Hair follicular keratinocyte (primary cell): ENCODE measurements at places on chromosomes 7 and 10. TPM values are rescaled to one million over a fixed set of nuclear protein-coding genes. Genes with fewer than 3 reads are reported as not detected.

The HTR5A gene
- total RNA-seq = not detected in 2 replicates

The RSU1 gene
- total RNA-seq = 55.0 and 62.7 TPM in 2 replicates

The SLC13A1 gene
- total RNA-seq = not detected in 2 replicates

The ANKRD30A gene
- total RNA-seq = not detected in 2 replicates

The FFAR4 gene
- total RNA-seq = not detected in 2 replicates

The NUP205 gene
- total RNA-seq = 58.7 and 68.3 TPM in 2 replicates

The SERPINE1 gene
- total RNA-seq = 244 and 431 TPM in 2 replicates

The SLC25A28 gene
- 6.5 and 9.9 TPM in 2 replicates for total RNA-seq

The COL28A1 gene
- not detected in 2 replicates for total RNA-seq

The SPDYE1 gene
- not detected in 2 replicates for total RNA-seq

The NEBL gene
- 0.16 and 3.3 TPM in 2 replicates for total RNA-seq

The HMX2 gene
- not detected in 2 replicates for total RNA-seq

The CCM2 gene
- 66.1 and 81.7 TPM in 2 replicates for total RNA-seq

The GOLGA7B gene
- total RNA-seq = 0.46 and 0.47 TPM in 2 replicates

The HELLS gene
- 22.6 and 27.5 TPM in 2 replicates for total RNA-seq

The HBP1 gene
- 22.3 and 38.0 TPM in 2 replicates for total RNA-seq

The NCAPG2 gene
- total RNA-seq = 12.8 and 24.5 TPM in 2 replicates

The TMEM140 gene
- not detected in 2 replicates for total RNA-seq

The CALN1 gene
- not detected in 2 replicates for total RNA-seq

The PPP1R3A gene
- not detected in 2 replicates for total RNA-seq

The CALML5 gene
- total RNA-seq = not detected in 2 replicates

The TMEM225B gene
- 0.47 TPM in 1 of 2 replicates, not detected in the other for total RNA-seq

The SEMA3D gene
- 0.04 and 0.08 TPM in 2 replicates for total RNA-seq

The NRCAM gene
- total RNA-seq = 2.0 and 11.8 TPM in 2 replicates

The PSD gene
- 0.31 and 0.99 TPM in 2 replicates for total RNA-seq

The CC2D2B gene
- total RNA-seq = not detected in 2 replicates

The CALML3 gene
- total RNA-seq = 58.4 and 62.7 TPM in 2 replicates

The C10orf62 gene
- total RNA-seq = not detected in 2 replicates

The C1GALT1 gene
- total RNA-seq = 27.6 and 63.6 TPM in 2 replicates

The LIPM gene
- not detected in 2 replicates for total RNA-seq

The ACTL6B gene
- total RNA-seq = not detected in 2 replicates

The KIF11 gene
- total RNA-seq = 8.4 and 25.1 TPM in 2 replicates

The VSTM2A gene
- not detected in 2 replicates for total RNA-seq

The CCDC172 gene
- total RNA-seq = not detected in 2 replicates

The RASSF4 gene
- total RNA-seq = 1.1 and 1.2 TPM in 2 replicates

The C7orf57 gene
- 1.6 and 2.3 TPM in 2 replicates for total RNA-seq

The PNLIPRP1 gene
- total RNA-seq = not detected in 2 replicates

The SLC18A3 gene
- total RNA-seq = not detected in 2 replicates

The ASIC3 gene
- 1.8 TPM in 1 of 2 replicates, not detected in the other for total RNA-seq

The C7orf33 gene
- not detected in 2 replicates for total RNA-seq

The WASL gene
- 14.9 and 22.2 TPM in 2 replicates for total RNA-seq

The EVX1 gene
- not detected in 2 replicates for total RNA-seq

The GCK gene
- 0.34 TPM in 1 of 2 replicates, not detected in the other for total RNA-seq

The TMEM184A gene
- 0.34 and 0.39 TPM in 2 replicates for total RNA-seq

The TYW1B gene
- 1.6 and 3.0 TPM in 2 replicates for total RNA-seq

The UBE2H gene
- total RNA-seq = 63.5 and 80.1 TPM in 2 replicates

The MYH16 gene
- total RNA-seq = 1.1 and 1.2 TPM in 2 replicates

The COL26A1 gene
- not detected in 2 replicates for total RNA-seq

The ZCCHC24 gene
- total RNA-seq = 1.0 and 1.5 TPM in 2 replicates

The CADPS2 gene
- total RNA-seq = 1.1 and 3.4 TPM in 2 replicates

The TLX1 gene
- total RNA-seq = not detected in 2 replicates

The COL1A2 gene
- 8.2 and 37.3 TPM in 2 replicates for total RNA-seq

The THSD7A gene
- not detected in 2 replicates for total RNA-seq

The PAPOLB gene
- not detected in 2 replicates for total RNA-seq

The JCAD gene
- under 0.01 and 0.38 TPM in 2 replicates for total RNA-seq
